Neural crest cell (in vitro differentiated cells): ENCODE measurements at places on chromosomes 6 and 20. TPM values are rescaled to one million over a fixed set of nuclear protein-coding genes. Genes with fewer than 3 reads are reported as not detected.

- DNase-seq: no peak
These were observed 34.9 kb upstream of the GTSF1L start for GRCh38 chr20:43761386-43762340.

The ECT2L gene
- not detected in 2 replicates for total RNA-seq

DNA sequence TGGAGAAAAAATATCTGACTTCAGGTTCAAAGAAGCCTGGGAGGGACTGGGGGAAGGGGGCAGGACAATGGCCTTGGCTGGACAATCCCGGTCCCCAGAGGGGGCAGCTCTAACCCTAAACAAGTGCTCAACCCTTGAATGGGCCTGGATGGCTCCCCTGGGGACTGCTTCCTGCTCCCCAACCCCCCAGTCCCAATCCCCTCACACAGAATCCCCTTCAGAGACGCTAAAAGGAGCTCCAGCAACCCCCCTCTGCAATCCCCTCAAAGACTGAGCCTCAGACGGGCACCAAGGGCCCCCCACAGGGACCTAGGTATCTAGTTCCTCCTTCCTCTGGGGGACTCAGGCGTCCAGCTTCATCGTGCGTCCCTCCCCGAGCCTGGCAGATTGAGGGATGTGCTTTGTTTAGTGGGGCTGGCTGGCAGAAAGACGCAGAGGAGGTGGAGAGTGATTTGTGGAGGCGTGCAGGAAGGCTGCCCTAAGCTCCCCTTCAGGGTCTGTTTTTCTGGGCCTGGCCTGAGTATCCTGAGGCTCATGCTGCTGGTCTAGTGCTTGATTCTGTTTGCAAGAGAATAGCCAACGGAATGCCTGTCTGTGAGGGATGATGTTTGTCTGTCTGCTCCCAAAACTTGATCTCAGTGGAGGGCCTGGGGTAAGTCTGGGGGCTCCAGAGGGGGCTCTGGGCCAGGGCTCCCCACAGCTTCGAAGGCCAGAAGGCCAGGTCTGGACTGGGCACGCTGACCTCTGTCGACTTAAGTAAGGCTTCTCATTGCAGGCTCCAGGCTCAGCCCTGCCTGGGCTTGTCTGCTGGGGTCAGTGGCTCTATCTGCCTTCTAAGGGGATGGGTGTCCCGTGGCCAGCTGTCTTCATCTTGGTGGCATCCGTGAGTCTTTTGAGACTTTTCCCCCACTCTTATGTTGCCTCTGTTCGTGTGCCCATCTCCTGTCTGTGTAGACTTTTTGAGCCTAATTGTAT lies 1.7 kb upstream of the POU5F1 start:
- no peak for DNase-seq

- DNase-seq: no peak
These were observed 345.0 kb downstream of the DOK5 start for GRCh38 chr20:54820392-54820791.

DNA sequence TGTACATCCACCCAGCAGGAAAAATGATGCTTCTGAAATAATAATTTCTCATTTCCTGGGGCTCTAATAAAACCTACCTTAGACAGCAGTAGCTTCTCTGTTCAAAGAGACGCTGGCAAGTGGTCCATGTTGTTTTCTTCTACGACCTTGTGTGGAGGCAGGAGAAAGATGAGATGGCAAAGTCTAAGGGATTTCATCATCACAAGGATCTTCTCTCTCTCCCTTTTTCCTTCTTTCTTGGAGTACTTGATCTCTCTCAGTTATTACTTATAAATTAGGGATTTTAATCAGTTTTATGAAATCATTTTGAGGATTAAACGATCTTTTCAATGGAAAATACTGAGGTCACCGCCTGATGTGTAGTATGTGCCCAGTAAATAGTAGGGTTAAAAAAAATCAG lies 147.5 kb downstream of the BMP7 start:
- no peak for DNase-seq

- no peak for DNase-seq
These were observed 221.6 kb upstream of the CDYL start for GRCh38 chr6:4554645-4555044.

DNA sequence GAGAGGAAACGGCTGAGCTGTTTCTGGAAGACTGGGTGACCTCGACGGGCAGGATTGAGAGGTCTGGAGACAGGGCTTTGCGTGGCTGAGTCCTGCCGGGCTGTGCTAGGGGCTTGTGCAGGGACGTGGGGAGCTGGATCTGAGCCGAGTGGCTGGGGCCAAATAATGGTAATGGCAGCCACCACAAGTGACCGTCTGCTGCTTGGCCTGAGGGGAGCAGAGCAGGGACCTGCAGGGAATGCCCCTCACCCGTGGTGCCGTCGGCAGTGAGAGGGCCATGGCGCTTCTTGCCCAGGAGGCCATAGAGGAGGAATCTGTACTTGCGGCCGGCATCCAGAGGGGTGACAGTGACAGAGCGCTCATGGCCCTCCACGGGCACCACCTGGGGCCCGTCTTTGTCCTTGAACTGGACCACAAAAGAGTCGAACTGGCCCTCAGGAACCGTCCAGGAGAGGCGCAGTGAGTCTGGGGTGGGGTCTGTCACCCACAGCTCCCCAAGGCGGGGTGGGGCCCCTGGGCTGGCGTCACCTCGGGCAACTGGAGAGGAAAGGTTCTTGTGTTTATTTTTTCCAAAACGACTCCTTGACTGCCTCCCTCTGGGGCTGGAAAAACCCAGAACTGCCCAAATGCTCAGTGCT lies 31.8 kb downstream of the CYP21A2 start:
- DNase-seq: no peak

The TJAP1 gene
- total RNA-seq: 47.3 and 52.1 TPM in 2 replicates

- DNase-seq: no peak
These were observed 72.6 kb downstream of the POPDC3 start for GRCh38 chr6:105107207-105107606.

- DNase-seq: no peak
These were observed 88.8 kb downstream of the RIPOR3 start for GRCh38 chr20:50602432-50603088.

DNA sequence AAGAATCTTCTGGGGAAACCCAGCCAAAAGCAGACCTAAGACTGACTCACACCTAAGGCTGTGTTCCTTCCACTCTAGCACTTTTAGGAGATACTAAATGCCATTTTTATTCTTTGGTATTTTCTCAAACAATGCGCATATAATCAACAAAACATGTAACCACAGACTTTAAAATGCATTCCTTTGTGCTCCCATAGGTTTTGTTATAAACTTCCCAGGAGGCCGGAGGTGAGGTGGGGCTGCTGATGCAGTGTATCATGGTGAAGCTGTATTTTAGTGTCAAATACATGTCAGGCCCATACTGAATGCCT lies 155.2 kb downstream of the BTBD3 start:
- DNase-seq: no peak

GRCh38 chr6:165732696-165733488 lies 69.9 kb upstream of the PDE10A start:
- no peak for DNase-seq

The RSPO3 gene
- total RNA-seq: not detected in 2 replicates

DNA sequence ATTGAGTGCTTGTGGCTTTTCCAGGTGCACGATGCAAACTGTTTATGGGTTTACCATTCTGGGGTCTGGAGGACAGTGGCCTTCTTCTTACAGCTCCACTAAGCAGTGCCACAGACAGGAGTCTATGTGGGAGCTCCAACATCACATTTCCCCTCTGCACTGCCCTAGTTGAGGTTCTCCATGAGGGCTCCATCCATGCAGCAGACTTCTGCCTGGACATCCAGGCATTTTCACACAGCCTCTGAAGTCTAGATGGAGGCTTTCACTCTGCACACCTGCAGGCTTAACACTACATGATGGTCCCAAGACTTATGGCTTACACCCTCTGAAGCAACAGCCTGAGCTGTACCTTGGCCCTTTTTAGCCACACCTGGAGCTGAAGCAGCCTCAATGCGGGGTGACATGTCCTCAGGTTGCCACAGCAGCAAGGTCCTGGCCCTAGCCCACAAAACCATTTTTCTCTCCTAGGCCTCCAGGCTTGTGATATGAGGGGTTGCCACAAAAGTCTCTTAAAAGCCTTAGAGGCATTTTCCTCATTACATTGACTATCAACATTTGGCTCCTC lies 552.2 kb downstream of the TFAP2A start:
- DNase-seq: no peak

- no peak for DNase-seq
These were observed 1.2 kb downstream of the DUSP22 start for GRCh38 chr6:293193-294174.

- no peak for DNase-seq
These were observed 4.0 kb downstream of the TMEM200A start for GRCh38 chr6:130369831-130370230.

DNA sequence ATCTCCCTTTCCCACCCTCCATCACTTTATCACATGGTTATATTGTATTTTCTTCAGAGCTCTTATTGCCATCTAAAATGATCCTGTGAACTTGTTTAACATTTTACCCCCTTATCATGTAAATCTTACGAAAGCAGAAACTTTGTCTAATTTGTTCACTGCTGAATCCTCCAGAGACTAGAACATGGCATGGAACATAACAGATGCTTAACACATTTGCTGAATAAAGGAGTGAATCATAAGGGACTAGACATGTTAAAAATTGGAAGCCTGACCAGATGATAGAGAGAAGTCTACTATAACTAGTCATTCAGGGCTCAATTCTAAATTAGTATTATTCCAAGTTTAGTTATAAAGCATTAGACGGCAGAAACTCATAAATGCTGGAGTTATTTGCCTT lies 73.3 kb downstream of the MAN1A1 start:
- no peak for DNase-seq

- no peak for DNase-seq
These were observed 1.7 kb upstream of the TCF15 start for GRCh38 chr20:611843-612185.

GRCh38 chr6:83258517-83258916 lies 65.4 kb downstream of the RWDD2A start:
- no peak for DNase-seq

GRCh38 chr20:9099372-9099771 lies 30.5 kb downstream of the PLCB4 start:
- DNase-seq: no peak

The PTK6 gene
- total RNA-seq: not detected in 2 replicates
